NCI-H446 (cell line): ENCODE measurements at places on chromosomes 6 and 20.

DNA sequence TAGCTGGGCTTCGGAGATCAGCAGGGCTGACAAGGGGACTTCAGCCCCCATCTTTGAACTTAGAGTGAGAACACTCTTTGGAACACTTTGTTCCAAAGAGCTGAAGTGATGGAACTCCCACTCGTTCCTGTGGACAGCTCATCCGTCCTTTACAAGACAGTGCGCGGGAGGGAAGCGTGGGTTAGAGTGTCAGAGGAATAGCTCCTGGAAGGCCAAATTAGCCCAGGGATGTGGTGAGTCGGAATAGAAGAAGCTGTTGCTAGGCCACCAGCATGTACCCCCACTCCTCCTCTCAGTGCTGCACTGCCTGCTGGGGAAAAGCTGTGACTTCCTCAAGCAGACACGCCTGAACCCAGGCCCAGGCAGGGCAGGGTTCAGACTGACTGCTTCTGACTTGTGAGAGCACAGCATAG lies 1.7 kb downstream of the SDCBP2 start:
- DNase-seq: no peak

DNA sequence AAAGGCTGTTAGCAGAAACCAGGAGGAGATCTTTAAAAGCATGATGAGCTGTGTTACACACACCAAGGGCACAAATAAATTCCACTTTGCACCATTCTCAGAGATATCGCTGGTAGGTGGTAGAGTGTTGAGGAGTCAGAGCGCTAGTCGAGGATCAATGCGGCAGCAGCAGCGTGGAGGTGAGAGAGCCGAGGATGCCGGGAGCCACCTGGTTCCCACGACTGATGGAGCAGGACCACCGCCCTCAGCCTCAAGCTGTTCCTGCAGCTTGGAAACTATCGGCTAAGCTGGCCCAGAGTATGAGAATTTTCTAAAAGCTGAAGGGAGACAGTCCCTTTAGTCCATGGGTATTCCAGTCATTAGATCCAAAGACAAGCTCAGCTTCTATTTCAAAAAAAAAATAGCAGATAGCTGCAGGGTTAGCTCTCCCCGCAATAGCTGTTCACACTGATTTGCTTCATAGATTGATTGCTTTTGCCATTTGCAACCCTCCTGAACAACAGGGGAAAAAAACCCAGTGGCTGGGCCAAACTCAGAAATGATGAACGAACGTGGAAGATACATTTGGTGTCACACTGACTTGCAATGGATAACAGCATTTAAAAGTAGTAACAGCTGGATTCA lies 106.2 kb downstream of the LCA5 start:
- DNase-seq: no peak

- no peak for DNase-seq
Measured at GRCh38 chr20:19830211-19830785, 72.2 kb downstream of the RIN2 start.

- DNase-seq: no peak
Measured at GRCh38 chr6:40700006-40700580, 112.9 kb upstream of the LRFN2 start.

DNA sequence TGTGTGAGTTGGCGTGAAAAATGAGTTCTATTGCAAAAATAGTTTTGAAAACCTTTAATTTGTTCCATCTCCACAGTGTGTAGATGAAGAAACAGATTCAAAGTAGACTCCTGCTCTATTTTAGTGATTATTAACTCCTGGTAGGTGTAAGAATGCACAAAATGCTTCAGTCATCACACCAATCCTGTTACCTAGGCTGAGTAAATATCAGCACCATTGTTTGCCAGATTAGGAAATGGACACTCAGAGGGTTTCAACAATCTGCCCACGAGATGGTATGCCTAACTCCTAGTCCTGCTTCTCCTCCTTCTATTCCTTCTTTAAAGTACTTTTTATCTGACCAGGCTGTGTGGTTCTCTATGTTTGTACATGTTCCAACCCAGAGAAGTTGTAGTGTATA lies 108.9 kb upstream of the AHI1 start:
- no peak for DNase-seq

- no peak for DNase-seq
Measured at GRCh38 chr6:166616261-166617238, 10.5 kb downstream of the RPS6KA2 start.

- no peak for DNase-seq
Measured at GRCh38 chr6:136538836-136539235, 11.4 kb downstream of the MAP7 start.

DNA sequence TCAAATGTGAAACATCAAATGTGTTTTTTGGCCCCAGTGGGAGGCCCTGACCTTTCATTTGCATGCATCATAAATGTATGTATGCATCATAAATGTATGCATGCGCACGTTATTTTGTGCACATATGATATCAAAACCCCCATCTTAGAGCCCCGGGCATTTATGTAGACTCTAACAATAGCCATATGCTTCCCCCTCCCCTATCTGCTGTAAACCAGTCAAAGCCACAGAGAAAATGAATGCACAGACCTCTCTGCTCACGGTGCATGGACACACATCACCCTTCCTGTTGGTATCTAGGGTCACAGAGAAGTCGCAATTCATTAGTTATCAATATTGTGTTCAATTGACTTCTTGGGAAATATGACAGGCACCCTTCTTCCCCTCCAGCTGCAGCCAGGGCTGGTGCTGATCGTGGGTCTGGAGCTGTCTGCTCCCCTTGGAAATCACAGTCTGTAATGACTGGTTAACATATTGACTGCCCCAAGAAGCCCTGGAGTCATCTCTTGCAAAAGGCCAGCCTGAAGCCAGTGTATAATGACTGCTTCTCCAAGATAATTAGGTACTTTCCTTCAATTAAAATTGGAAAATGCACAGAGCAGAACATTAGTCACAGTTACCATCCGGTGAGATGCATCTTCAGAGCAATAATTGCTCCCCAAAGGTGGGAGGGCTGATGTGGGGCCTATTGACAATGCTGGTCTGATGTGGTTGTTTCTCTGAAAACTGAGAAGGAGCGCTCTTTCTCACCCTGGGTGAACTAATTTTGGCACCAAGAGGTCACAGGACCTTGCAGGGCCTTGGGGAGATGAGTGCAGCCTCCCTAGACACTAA lies 532.2 kb downstream of the CDH26 start:
- no peak for DNase-seq

GRCh38 chr20:41422953-41423352 lies 56.3 kb upstream of the EMILIN3 start:
- DNase-seq: no peak
